LHCN-M2 (cell line): ENCODE measurements at places on chromosomes 5 and 9.

DNA sequence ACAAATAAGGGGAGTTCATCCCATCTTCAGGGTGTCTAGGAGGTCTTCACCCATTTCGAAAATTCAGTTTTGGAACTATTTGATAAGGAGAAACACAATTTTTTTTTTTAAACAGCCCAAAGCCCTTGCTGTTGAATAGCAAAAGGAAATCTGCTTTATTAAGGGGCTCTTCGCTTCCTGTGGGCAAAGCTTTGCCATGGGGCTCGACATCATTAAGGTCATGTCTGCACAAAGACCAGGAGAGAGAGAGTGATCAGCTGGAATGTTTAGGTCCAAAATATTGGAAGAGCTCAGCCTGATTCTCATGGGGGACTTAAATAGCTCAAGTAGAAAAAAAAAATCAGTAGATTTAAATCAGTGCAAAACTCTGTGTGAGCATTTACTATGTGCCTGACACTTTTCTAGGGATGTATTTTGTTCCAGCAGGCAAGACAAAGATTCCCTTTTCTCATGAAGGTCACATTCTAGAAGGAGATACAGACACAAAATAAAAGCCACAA is 564.6 kb upstream of the KLF4 start:
- DNase-seq: no peak

DNA sequence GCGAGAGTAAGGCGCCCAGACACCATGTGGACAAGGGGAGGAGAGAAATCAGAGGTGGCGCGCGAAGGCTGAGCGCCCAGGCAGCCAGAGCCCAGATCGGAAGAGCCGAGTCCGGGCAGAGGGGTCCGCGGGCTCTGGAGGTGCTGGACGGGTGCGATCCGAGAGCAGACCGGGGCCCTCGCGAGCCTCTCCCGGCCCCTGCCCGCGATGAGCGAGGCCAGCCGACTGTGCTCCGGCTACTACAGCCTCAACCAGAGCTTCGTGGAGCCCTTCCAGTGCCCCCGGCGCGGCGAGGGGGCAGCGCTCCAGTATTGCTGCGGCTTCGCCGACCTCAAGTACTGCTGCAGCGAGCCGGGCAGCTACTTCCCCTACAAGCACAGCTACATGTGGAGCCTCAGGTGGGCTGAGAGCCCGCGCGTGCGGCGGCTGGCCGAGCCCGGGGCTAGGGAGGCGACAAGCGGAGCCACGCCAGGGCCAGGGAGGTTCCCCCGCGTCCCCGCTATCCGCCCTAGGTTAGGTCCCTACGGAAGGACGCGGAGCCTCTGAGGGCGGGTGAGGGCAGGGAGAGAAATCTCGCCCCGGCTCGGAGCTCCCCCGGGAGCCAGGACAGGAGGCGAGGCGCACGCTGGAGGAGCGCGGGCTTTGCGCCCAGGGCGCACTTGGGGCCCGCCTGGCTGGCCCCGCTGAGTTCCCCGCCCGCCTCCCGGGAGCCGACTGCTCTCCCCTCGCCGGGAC is at the start of gene SHISAL2B:
TSS of gene SHISAL2B (plus strand) at position 87 of the 735 bp plus-strand sequence. CDS start at position 208, 121 bp downstream.
- peak; percentile 5 for DNase-seq

- DNase-seq: peak; percentile 71
These were observed 440.4 kb upstream of the RIOK2 start for GRCh38 chr5:97623441-97623840.

DNA sequence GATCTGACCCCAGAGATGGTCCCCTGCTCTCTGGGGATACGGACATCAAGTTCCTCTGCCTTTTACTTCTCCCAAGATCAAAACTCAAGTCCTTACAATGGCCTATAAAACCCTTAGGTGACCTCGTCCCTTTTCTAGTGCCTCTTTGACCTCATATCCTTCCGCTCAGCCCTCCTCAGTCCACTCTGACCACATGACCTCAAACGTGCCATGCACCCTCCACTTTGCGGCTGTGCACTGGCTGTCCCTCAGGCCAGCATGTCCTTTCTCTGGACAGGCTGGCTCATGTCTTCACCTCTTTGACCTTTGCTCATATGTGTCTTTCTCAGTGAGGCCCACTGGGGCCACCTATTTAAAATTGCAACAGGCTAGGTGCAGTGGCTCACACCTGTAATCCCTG is 14.7 kb downstream of the TRMO start:
- no peak for DNase-seq

DNA sequence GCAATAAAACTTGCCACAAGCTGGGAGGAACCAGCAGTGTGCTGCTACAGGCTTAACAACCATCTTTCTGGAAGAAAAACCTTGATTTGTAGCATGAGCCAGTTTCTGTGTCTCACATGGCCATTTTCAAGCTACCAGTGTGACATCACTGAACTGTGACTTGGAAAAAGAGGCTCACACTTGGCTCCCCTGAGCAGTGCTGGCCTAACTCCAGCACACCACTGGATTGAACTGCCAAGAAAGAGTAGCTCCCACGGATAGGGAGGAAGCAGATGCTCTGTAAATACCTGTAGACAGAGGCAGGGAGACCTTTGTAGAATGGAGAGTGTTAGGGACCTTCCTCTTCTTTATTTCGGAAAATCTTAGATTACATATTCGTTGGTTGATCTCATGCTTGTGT is 197.9 kb downstream of the SH3GL2 start:
- DNase-seq: no peak

DNA sequence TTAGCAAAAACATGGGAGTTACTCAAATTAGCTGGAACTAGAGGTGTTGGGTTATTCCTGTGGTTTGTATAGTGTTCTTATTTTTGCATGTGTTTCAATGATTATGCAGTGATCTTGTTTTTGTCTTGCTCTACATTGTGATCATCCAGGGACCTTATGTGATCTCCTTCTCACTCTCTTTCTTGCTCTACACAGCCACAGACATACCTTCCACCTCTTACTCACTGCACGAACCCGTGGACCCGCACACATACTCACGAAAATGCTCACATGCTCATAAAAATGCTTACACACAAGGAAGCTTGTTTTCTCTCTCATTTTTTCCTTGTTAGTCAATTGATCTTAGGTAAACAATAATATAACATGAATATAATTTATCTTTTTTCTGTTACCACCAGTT is 187.1 kb downstream of the KDM4C start:
- DNase-seq: peak; percentile 51

GRCh38 chr5:52684051-52684450 is 103.7 kb upstream of the ITGA1 start:
- DNase-seq: no peak

DNA sequence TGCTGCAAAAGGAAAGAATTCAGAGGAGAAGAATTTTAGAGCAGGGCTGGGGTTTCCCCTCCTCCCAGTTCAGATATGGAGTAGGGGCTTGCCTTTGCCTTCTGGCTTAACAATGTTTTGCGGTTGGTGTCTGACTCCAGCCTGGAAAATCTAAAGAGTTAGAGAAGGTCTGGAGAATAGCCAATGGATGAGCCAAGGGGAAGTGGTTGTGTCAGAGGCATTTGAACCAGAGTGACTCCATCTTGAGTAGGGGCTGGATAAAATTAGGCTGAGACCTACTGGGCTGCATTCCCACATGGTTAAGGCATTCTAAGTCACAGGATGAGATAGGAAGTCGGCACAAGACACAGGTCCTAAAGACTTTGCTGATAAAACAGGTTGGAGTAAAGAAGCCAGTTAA is 133.7 kb downstream of the DIRAS2 start:
- peak; percentile 3 for DNase-seq

DNA sequence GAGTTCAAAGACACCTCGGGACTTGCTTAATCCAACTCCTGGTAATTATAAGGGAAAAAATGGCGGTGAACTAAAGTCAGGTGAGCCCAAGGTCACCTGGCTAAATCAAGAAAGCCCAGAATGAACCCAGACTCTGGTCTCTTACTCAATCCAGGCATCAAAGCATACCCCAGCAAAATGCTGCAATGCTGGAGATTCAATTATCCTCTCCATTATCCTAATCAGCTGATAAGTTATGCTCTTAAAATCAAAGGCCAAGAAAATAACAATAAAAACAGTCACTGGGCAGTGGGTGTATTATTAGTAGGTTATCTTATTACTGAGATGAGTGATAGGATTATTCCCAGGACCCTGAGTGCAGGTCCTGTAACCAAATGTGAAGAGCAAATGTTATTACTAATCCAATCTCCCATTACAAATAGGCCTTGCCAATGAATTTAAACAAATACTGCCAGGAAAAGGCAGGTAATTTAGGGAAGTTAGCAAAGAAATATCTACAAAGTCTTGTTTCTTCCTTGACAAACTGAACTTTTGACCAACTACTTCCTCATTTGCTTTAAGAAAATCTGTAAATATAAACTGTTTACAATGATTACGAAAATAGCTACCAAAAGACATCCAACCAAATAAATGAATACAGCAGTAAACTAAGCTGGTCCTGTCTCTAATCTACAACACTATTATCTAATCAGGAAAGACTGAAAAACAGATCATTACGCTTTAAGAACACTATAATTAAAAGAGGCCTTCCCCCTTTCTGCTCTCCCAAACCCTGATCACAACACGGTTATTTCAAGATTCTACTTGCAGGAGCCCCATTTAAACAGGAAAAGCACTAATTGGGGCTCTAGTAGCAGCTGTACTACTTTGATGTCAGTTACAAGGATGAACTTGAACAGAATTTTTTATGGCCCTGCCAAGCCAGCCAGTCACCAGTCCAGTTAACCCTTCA is 103.2 kb downstream of the MED27 start:
- no peak for DNase-seq

GRCh38 chr5:334903-335739 is 13.6 kb downstream of the AHRR start:
- DNase-seq: peak; percentile 55
